ENCODE measurements at places on chromosomes 16 and 17.

DNA sequence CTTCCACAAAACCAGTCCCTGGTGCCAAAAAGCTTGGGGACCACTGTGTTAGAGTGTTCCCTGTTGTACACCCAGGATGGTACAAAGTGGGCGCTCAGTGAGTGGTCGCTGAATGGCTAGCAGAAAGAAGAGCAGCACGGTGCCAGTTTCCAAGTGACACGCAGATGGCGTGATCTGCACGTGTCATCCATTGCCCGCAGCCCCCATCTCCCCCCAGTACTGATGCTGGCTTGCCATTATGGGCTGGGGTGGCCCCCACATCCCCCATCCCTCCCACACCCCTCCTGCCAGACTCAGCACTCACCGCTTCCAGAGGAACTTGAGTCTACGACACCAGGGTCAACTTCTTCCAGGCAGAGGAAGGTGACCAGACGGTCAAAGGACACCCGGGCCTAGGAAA is 36.5 kb downstream of the ABCC6 start:
- DNase-seq, result no peak

DNA sequence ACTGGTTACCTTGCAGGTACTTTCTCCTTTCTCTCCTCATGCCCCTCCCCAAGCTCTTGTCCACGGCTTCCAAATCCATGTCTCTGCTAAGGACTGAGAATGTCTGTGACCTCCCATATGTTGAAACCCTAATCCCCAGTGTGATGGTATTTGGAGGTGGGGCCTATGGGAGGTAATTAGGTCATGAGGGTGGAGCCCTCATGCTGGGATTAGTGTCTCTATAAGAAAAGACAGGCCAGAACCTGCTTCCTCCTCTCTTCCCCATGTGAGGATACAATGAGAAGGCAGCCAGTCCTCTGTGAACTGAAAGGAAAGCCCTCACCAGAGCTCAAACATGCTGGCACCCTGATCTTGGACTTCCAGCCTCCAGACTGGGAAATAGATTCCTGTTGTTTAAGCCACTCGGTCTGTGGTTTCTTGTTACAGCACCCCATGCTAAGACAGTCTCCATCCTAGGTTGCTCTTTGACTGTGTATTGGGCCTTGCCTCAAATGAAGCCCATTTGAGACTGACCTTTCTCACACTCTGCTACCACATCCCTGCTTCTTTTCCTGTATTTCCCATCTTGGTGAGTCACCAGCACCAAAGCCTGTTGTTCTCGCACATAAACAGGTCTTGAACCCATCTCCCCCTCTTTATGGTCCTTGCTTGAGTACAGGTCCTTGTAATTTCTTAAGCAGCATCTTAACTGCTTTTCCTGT is 135.0 kb downstream of the CDK5R1 start:
- no peak for DNase-seq

DNA sequence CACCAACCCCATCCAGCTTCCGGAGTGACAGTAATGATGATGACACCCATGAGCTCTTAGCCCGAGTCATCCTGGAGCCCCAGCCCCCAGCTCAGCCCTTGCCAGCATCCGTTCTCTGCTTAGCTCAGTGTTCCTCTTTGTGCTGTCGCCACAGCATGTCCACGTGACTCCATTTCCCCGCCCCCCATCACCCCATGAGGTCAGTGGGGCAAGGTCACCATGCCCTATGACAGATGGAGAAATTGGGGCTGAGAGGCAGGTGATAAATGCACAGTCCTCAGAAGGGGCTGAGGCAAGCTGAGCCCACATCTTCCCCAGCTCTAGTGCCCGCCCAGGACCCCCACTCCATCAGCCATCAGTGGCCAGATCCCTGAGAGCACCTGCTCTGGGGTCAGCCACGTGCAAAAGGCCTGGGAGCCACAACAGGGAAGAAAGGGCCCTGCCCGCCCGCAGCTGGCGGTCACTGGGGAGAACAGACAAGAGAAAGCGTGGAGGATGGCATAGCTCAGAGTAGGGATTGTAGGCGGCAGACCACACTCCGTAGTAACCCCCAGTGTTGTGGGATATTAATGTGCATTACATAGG is 17.1 kb downstream of the ITGB4 start:
- DNase-seq, result peak; percentile 26

GRCh38 chr17:50311112-50311460 is 34.8 kb upstream of the XYLT2 start:
- no peak for DNase-seq

DNA sequence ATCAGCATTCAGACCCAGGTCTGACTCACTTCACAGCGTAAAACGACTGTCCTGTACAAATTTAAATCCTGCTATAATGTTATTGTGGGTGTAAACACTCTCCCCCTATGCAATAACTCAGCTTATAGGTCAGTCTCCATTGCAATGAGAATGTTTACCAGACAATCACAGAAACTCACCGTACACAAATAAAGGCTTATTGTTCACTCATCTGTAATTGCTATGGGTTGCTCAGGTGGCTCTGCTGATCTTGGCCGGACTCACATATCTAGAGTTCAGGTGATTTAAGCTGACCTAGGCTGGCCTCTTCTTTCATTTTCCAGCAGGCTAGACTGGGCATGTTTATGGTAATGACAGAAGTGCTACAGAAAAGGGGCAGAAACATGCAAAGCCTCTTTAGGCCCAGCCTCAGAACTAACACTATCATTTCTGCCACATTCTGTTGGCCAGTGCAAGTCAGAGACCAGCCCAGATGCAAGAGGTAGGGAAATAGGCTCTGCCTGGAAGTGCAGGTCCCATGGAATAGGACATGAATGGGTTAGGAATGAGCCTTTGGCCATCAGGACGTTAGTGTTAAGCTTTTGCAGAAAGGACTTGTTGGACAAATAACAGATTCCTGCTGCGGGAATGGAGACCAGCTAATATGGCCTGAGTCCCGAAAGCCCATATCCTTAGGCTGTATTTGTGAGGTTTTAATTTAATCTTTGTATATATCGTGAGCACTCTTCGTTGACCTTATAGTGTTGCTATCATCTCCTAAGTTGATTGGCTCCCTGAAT is 44.0 kb downstream of the HLF start:
- DNase-seq, result no peak

- no peak for DNase-seq
Measured at GRCh38 chr16:54098247-54098646, 188.3 kb downstream of the IRX3 start.

GRCh38 chr16:82589407-82589806 is 37.4 kb upstream of the CDH13 start:
- DNase-seq, result no peak

DNA sequence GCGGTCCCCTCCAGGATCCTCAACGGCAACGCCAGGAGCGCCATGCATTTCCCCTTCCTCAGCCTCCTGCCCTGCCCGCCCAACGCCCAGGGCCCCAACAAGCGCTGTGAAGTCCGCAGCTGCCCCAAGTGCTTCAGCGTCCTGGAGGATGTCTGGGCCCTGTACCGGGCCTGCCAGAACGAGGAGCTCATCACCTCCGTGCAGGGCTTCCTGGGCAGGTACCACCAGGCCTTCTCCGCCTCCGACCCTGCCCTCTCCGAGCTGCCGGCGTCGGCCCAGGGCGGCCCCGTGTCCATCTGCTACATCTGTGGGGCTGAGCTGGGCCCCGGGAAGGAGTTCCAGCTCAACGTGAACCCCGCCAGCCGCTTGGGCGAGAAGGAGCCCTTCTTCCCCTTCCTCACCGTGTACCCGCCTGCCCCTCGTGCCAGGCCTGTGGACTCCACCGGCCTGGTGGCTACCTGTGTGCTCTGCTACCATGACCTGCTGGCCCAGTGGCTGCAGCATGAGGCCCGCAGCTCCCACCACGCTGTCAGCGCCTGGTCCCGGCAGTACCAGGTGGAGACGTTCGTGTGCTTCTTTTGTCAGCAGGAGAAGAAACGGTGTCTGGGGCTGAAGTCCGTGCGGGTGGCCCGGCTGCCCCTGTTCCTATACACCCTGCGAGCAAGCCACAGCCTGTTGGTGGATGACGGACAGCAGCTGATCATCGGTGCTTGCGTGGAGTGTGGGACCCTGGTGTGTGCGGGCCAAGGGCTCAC is 58.9 kb upstream of the CIBAR2 start:
- no peak for DNase-seq

DNA sequence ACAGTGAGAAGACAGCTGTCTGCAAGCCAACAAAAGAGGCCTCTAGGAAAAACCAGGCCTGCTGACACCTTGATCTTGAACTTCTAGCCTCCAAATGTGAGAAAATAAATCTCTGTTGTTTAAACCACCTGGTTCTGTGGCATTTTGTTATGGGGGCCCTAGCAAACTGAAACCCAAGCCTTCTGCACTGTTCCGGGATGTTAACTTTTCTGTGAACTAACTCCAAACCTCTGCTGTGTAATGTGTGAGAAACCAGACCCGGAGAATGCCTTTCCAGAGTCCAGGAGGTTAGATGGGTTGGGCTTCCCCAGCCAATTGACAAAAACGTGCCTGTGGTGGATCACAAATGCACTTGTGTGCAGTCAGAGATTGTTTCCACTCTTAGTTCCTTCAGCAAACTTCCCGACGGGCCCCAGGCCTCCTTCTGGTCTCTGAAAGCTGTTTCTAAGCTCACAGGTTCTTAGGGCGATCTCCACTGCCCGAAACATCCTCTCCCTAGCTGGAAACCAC is 13.6 kb upstream of the GGA2 start:
- DNase-seq, result no peak

All from fibroblast of pulmonary artery (primary cell).